ENCODE measurements at places on chromosomes 4 and X. TPM values are rescaled to one million over a fixed set of nuclear protein-coding genes. Genes with fewer than 3 reads are reported as not detected.

DNA sequence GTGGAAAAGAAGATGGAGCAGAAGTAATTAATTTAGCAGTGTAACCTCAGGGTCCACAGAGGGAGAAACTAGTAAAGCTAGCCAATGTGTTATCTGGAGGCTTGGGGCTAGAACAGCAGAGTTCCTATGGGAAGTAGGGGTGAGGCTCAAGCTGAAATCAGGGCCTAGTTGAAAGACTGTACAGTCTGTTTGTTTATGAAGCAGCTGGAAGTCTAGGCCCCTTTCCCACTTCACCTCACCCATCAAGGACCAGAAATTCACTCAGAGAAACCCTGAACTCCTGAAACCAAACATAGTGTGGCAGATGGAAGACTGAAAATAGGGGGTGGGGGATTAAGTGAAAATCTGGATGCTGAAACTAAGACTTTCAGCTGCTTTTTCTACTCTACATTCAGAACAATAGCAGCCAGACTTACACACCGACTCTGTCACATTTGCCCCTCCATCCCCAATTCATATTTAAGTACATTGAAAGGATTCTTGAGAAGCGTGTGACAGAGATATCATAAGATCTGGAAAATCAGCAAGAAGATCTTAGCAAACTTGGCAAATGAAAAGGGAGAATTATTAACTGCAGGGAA lies 32.6 kb upstream of the FAM241A start:
- DNase-seq = no peak

Gene FGF13
- 19.8 TPM for total RNA-seq

Gene DCHS2
- total RNA-seq = 1.8 TPM

DNA sequence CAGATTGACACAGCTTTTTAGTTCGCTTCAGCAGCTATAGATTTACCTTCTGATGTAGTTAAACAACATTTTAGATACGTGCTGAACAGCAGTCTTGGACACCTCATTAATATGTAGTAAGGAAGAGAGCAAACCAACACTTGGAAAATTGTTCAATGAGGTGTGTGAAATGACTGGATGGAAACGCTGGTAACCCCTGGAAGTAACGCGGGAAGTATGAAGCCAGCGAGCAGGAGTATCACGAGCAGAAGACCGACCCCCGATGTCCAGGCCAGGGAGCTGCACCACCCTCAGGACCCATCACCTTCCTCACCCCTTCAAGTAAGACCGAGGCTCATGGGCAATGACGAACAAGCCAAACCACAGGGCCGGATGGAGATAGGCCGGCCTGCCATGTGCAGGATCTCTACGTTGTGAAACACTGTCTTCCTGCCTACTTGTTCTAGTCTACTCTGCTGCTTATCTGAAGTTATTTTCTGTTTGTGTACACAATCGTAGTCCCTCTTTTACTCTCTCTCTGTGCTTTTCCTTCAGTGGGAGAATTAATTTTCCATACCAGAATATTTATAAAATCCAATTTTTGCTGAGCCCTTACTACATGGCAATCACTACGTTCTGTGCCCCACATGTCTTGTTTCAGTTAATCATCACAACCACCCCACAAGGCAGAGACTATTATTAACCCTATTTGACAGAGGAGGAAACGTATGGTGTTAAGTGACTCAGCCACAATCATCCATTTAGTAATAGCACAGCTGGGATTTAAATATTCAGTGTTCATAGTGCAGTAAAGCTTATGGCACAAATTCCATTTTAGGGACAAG lies 221.7 kb downstream of the APBB2 start:
- no peak for DNase-seq

- no peak for DNase-seq
Measured at GRCh38 chr4:185651137-185651677, 115.9 kb upstream of the PDLIM3 start.

Gene AR
- 26.2 TPM for total RNA-seq

All from ureter (tissue), 1 donor.